ENCODE measurements at places on chromosomes 7 and 10. TPM values are rescaled to one million over a fixed set of nuclear protein-coding genes. Genes with fewer than 3 reads are reported as not detected.

DNA sequence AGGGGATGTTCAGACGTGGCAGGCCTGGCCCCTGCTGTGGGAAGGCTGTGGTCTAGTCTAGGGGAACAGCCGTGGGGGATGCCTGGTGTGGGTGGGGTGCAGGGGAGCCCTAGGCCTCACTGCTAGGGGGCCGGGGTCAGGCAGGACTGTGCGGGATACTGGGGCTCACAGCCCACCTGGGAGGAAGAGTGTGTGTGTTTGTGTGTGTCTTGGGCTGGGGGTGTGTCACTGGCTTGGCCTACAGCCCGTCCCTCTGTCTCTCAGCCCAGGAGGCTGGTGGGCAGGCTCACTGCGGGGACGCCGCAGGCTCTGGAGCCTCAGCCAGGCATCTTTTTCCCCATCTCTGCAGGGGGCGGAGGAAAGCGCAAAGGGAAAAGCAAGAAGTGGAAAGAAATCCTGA, 118.8 kb downstream of the GRK5 start:
- DNase-seq = no peak

DNA sequence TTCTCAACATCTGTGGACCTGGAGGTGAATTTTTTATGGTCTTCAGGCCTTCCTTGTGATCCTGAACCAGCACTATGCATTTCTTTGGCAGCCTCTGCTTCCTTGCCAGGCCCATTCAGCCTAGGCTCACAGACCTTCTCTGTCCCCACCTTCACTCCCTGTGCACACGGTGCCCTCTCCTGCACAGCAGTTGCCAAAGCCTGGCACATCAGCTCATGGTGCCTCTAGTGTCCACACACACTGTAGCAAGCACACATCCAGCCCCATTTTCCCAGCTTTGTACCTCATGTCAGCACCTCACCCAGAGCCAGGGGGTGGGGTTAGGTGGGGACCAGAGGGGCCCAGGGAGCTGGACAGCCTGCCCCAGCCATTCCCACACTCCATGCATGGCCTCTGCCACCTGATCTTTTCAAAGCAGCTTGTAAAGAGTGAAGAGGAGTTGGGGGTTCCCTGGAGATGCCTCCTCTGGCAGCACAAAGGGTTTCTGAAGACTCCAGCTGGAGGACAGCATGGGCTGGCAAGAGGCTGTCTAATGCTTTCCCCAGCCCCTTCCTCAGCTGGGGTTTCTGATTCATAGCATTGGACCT, 57.9 kb upstream of the TMEM72 start:
- DNase-seq = no peak

GRCh38 chr7:2611922-2612321, 19.9 kb upstream of the TTYH3 start:
- no peak for DNase-seq

GRCh38 chr7:105010504-105011130, 3.4 kb upstream of the KMT2E start:
- no peak for DNase-seq

DNA sequence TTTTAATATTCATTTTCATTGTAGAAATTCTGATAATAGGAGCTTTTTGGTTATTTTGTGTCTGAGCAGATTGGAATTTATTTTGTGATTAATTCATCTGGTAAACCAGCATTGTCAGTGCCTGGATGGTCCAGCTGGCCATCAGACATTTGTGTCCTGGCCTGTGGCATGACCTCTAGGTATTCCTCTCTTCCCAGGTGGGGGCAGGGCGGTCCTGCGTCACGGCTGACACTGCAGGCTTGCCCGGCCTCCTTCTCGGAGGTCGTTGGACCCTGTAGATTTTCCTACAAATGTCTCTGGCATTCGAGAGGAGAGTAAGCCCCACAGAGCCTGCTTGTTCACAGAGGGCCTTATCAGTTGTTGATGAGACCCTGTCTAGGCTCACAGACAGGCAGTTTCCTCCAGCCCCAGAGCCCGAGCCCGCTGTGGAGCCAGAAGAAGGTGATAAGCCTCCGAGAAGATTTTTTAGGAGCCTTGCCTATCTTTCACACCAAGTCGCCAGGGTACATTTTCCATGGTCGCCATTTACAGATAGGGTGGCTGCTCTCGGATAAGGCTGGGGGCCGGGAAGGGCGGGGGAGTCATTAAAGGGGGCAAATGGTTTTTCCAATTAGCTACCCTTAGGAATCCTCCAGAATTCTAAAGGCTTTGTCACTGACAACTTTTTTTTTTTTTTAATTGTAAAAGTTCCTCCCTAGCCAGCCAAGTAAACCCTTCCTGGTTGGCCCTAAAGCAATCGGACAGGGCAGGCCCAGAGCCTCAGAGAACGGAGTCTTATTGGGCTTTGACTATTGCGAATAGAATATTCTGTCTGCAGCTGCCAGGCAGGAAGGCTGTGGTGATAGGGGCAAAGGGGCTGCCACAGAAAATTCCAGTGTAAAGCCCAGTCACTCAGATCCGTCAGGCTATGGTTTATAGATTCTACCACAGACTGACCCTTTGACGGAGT, 78.1 kb upstream of the TBX20 start:
- DNase-seq = no peak

DNA sequence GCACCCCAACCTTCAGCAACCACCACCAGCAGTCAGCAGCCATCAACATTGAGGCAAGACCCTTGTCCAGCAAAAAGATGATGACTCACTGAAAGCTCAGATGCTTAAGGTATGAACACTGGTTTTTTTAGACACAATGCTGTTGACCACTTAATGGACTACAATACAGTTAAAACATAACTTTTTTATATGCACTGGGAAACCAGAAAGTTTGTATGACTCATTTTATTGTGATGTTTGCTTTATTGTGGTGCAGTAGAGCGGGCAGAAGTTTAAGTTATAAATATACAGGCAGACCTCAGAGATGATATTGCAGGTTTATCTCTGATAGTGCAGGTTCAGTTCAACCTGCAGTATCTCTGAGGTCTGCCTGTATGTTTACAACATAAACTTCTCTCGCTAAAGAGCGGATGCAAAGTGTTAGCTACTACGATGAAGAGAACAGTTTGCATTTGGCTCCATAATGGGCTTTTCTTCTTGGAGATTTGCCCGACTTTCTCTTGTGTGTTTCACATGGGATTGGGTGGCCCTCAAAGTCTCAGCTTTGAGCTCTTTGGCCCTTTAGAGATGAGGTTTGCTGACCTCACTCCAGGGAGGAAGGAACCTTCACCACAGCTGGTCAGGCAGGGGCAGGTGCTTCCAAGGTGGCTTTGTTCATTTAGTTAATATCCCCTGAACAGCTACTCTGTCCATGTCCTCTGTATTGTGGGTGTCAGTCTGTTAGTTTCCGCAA, 84.4 kb upstream of the SHH start:
- DNase-seq = no peak

GRCh38 chr7:31113660-31114059, 61.6 kb downstream of the ADCYAP1R1 start:
- DNase-seq = no peak

The LBX1 gene
- total RNA-seq = not detected

The STRIP2 gene
- 2.3 TPM for total RNA-seq

DNA sequence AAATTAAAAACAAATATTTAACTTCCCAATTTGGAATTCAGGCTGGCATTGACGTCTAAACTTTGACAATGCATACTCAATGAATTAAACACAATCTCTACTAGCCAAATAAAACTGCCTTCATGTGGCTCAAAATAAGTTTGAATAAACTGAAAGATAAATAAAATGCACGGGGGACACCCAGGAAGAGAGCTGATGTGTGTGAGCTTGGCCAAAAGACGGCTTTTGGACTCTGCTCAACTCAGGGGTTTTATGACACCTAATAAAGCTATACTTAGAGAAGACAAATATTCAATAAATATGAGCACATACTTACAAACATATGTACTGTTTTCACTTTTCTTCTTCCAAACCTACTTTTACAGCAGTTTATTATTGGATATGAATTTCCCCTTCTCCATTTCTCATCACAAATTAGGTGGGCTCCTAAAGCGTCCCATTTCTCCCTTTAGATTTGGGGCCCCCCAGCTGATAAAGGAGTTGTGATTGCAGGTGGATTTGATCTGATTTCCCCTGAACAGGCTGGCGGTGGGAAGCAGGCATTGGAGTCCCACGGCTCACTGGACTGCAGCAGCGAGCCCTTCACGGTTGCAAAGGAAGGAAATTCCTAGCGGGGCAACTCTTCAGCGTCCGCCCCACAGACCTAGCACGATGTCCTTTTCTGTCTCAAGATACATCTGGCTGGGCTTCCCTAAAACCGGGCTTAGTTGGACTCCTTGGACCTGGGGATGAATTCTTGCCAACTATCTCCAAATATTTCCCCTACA, 79.6 kb downstream of the INSIG1 start:
- DNase-seq = no peak

The COL17A1 gene
- total RNA-seq = not detected

GRCh38 chr10:121490871-121491519, 107.2 kb downstream of the FGFR2 start:
- DNase-seq = no peak

DNA sequence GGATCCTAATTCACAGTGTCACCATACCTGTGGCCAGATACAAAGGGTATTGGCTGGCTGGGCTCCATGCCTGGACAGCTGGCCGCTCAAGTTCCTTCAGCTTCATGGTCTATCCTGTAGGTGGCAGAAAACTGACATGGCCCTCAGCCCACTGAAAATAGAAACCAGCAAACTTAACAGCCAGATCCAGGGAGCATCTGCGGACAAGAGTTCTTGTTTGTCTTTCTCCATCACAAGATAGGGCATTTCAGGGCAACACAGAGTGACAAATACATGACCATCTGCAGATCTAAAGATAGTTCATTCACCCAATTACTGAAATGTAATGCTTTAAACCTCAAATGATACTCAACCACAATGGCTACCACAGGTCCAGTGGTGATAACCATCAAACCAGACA, 2.8 kb downstream of the SEC31B start:
- DNase-seq = no peak

- DNase-seq = peak; percentile 55
Measured at GRCh38 chr7:142338633-142339501, 81.0 kb upstream of the PRSS58 start.

GRCh38 chr7:142301923-142302550, 44.2 kb upstream of the PRSS58 start:
- no peak for DNase-seq

DNA sequence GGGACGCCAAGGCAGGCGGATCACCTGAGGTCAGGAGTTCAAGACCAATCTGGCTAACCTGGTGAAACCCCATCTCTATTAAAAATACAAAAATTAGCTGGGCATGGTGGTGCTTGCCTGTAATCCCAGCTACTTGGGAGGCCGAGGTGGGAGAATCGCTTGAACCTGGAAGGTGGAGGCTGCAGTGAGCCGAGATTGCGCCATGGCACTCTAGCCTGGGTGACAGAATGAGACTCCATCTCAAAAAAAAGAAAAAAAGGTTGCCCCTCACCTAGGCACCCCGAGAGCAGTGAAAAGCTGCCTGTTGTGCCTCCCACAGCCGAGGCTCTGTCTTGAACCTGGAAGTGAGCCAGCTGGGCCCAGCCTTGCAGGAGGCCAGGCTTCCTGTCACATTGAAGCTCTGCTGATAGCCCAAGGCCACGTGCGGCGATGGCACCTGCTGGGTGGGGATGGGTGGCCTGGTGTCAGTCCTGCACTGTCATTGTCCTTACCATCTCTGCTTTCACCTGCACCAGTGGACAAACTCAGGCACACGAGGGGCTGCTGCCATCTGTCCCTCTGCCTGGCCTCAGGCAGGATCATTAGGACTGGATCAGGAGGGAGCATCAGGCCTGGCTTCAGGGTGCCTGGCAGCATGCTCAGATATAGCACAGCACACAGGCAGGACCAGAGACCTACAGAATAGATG, 37.8 kb downstream of the DNAJB12 start:
- no peak for DNase-seq

The CYP26C1 gene
- total RNA-seq = 0.09 TPM

Measured in natural killer cell (primary cell).